ENCODE measurements at places on chromosomes 13 and 19.

- DNase-seq: no peak
Measured at GRCh38 chr19:956766-957440, 27.2 kb upstream of the WDR18 start.

DNA sequence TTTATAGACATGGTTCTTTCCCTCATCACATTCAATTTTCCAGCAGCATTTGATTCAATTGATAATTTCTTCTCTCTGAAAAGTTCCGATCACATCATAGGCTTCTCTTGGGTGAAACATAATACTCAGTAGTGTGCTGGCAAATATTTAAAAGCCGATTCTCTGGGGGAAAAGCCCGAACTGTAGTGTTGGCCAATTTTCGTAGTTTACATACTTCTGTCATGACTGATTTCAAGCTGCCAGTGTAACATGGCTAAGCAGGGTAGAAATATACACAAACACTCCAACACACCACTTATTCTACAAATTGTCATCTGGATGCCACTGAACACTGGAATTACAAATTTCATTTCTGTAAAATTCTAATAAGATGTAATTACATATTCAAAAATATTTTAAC, 56.1 kb upstream of the FREM2 start:
- no peak for DNase-seq

GRCh38 chr13:76210262-76210661, 574.1 kb downstream of the LMO7 start:
- no peak for DNase-seq

DNA sequence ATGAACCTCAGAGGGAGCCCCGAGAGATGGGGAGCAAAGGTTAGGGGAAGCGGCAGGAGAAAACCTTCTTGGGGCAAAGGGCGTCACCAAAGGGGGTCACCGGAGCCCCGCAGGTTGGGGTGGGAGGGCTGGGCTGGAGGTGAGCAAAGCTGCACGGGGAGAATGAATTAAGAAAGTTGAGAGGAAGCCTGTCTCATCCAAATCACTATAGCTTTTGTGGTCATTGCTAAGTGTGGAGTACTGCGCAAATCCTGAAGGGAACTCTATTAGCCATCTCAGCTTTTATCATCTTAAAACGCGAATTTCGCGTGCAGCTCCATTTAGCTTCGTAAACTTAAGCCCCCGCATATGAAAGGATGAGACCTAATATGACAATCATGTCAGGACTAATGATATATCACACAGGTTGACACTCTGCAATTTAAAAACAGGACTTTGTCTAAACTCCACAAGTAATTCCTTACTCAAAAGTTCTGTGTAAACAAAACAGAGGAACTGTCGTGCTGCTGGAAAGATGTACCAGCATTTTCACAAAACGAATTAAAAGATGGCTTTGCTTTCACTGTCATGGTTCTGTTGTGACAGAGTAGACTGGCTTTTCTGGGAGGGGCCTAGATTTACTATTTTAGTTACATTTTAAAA, 631 bp downstream of the LACC1 start:
- DNase-seq: no peak

DNA sequence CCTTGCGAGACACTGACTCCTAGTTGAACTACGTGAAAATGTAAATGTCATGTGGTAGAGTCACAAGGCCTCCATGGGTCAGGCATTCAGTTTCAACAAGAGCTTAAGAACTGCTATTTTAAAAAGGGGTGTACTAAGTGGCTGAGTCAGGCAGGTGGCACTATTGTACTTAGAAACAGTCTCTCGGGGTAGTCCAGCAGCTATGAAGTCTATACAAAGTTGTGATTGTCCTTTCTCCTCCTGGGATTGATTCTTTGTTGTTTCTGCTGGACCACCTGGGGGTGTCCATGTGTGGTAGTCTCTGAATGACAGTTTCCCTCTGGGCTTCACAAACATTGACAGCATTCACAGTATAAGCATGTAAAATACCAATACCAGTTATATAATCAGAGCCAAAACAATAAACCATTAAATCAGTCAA, 33.0 kb downstream of the UGGT2 start:
- no peak for DNase-seq

DNA sequence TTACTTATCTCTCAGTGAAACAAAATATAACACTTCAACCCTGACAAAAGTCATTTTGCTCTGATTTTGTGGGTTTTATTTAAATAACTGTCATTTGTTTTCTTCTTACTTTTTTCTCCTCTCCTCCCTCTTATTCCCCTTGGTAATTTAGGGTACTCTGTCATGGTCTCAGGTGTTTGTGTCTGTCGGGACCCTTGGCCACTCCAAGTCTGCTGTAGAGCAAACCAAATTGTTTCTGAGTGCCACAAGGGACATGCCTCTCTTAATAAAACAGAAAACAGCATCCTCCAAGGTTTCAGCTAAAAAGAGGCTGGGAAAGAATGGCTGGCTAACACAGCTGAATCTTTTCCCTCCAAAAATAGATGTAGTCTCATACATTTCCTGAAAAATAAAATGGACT, 573.1 kb upstream of the KLF12 start:
- DNase-seq: no peak

- no peak for DNase-seq
Measured at GRCh38 chr19:8021374-8021773, 15.9 kb upstream of the ELAVL1 start.

DNA sequence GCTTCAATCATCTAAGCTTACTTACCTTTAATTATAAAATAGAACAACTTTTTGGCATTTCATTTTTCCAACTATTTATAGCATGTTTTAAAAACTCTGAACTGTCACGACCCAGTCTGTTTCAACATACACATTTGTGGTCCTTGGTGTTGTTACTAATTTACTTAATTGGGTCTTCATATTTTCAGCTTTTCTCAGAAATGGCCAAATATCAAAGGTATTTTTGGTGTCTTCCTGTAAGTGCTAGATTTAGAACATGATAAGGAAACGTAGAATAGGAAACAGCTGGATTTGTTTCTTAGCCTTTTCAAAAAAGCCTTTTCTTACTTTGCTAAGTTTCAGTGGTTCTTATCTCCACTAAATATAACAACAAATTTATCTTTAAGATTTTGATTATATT, 11.4 kb downstream of the LPAR6 start:
- no peak for DNase-seq

DNA sequence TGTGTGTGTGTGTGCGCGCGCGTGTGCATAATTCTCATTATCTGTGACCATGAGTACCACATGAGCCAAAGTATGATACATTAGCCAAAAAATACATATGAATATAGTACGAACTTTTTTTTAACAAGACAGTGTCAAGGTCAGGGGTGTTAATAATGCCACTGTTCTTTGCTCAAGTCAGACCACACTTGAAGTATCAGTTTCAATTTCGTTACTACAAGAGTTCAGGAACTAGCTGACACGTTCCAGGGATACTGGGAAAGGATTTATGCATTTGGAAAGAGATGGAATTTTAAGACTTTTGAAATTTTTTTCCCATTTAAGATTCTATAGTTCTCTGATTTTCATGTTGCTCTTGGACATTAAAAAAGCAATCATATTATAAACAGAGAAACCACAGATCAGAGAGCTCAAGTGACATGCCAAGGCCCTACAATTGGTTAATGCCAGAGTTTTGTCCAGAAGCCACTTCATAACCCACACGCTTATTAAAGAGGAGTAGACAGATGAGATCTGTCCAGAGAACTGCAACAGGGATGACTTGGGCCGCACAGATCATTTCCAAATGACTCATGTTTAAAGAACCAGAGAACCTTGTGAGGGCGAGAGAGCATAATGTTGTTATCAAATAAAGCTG, 718.8 kb upstream of the SGCG start:
- no peak for DNase-seq

GRCh38 chr19:4154571-4155312, 1.3 kb downstream of the CREB3L3 start:
- DNase-seq: no peak

DNA sequence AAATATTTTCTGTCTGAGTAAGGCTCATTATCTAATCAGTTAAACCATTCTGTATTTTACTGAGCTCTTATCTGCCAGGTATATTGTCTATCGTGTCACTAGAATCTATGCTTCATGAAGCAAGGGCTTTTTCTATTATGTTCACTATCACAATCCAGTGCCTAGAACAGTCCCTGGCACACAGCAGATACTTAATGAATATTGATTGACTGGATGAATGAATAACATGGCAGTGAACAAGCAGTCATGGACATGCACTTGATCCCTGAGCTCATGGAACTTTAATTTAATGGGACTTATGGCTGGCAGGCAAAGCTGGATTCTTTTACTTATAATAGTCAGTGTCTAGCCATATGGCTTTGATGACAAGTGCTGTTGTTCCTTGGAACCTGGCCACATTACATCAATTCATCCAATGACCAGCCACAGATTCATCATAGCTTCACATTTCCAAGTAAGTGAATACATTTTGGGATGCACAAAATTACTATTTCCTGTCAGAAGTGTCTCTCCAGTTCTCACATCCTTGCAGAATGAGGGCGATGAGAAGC, 214.8 kb downstream of the COG6 start:
- no peak for DNase-seq

DNA sequence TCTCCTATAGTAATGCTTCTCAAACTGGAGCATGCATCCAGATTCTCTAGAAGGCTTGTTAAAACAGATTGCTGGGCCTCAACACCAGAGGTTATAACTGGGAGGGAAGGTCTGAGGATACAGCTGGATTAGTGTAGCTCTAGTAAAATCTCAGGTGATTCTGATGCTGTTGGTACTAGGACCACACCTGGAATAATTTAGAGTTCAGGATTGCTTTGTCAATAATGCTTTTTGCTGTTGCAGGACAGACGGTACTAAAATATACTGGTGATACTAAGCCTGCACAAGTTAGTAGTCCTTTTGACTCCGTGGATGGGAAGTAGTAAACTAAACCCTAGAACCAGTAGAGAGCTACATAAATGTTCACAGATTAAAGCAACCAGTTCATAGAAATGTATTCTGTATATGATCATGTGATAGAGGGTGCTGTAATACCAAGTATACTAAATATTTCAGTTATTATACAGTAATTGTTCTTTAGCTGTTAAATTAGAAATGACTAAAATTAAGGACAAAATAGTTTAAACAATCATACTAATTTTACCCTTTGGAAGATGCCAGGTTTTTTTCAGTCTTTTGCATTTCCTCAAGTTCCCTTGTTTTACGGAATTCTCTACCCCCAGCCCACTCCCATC, 258.2 kb upstream of the STARD13 start:
- DNase-seq: no peak

DNA sequence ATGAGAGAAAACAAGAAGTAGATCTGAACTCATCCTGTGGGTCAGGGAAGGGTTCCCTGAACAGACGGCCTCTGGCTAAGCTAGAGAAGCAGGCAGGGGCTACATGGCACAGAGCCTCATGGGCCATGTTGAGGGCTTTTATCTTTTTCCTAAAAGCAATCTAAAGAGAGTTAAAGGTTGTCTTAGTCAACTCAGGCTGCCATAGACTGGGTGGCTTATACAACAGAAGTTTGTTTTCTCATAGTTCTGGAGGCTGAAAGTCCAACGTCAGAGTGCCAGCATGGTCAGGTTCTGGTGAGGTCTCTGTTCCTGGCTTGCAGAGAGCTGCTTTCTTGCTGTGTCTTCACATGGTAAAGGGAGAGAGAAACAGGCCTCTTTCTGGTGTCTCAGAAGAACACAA, 2.9 kb upstream of the MBNL2 start:
- DNase-seq: no peak

DNA sequence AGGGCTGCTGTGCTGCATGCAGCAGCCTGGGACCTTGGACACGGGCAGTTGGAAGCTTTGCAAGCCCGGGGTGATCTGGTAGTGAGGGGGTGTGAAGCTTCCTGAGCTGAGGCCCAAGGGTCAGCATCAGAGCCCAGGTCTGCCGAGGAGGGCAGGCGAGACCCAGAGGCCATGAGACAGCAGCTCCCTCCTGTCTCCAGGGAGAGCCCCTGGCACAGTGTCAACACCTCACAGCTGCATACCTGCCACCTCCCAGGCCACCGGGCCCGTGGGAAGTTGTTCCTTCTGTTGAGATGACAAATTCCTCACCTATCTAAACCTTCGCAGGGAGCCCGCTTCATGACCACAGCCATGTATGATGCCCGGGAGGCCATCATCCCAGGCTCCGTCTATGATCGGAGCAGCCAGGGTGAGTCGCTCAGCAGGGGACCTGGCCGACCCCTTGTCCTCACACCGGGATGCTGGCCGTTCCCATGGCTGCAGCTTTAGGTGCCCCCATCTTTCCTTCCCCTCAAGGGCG, 32.1 kb downstream of the CERS1 start:
- no peak for DNase-seq

GRCh38 chr13:34364633-34365032, 546.7 kb downstream of the RFC3 start:
- DNase-seq: no peak

DNA sequence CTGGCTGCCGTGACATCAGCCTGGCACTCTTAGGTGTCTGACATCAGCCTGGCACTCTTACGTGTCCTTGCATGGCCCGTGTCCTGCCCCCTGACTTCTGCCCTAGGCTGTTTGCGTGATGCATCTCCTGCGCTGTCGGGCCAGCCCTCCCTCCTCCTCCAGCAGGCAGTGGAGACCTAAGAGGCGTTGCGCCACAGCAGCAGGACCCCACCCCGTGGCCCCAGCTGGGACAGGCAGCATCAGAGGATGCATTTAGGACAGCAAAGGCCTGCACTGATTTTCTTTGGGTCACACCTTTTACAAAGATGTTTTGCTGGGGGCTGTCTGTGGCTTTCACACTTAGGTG, 65.3 kb downstream of the GPR12 start:
- DNase-seq: no peak

DNA sequence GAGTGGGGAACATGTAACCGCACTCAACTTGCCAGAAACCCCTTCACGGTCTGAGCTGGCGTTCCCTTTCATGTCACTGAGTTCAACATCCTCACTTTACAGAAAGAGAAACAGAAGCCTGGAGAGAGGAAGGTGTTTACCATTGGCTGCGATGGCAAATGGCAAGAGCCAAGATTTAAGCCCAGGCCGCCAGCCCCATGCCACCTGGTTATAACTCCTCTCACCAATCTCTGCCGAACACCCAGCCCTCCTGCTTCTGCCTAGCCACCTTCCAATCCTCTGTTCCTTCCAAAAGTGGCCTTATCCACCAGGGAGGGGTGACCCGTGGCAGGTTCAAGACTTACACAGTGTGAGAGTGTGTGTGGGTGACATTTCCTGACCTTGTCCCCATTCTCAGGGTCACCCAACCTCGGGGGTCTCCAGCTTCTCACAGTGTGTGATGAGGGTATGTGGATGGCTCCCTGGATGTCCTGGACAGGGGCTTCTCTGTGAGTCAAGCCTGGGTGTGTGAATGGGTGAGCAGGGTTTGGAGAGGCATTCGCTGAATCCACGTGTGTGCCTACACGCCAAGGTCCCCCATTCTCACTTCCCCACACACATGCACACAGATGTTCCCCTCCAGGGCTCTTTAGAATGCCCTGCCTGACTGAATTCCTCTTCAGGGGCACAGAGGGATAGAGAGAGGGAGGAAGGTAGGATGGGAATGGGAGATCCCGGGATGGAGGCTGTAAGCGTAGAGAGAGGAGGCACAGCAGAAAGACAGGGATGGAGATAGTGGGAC, 1.2 kb downstream of the CADM4 start:
- DNase-seq: no peak

Measured in activated CD4-positive, alpha-beta T cell treated with anti-CD3 and anti-CD28 coated beads, Interleukin-2, amount 10 ng/mL, durations not matched to agents 7 days and 5 days (primary cell).